Naive thymus-derived CD4-positive, alpha-beta T cell (primary cell): ENCODE measurements at places on chromosomes 7 and 10. TPM values are rescaled to one million over a fixed set of nuclear protein-coding genes. Genes with fewer than 3 reads are reported as not detected.

GRCh38 chr7:77393261-77393660 is 22.9 kb downstream of the GSAP start:
- H3K4me3 ChIP-seq: no peak overlapping the region
- H3K36me3 ChIP-seq: no peaks in the 10 kb centered on the region
- H3K4me1 ChIP-seq: no peaks in the 10 kb centered on the region
- H3K27me3 ChIP-seq: no peaks in the 10 kb centered on the region

CFAP70 gene
- total RNA-seq: 4.6 TPM

DNA sequence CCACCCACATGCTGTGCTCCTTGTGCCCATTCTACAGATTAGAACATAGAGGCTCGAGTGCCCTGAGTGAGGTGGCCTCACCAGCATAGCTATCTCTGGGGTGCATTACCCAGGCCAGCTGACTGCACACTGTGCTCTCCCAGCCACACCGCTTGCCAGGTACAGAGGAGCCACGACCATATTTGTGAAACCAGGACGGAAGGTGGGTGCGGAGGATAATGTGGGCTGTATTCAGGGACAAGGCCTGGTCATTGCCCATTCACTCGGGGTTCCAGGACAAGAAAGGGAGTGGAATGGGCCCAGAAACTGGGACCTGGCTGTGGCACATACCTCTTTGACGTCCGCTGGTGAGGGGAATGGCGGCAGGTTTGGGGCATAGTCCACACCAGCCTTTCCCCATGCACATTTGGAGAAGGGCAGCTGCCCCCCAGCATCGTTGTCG is 236.0 kb downstream of the TNS3 start:
- no peaks in the 10 kb centered on the region for H3K4me1 ChIP-seq
- no peak overlapping the region for H3K4me3 ChIP-seq
- no peak for DNase-seq
- H3K27me3 ChIP-seq: no peaks in the 10 kb centered on the region
- no peak overlapping the region for H3K27ac ChIP-seq
- no peaks in the 10 kb centered on the region for H3K36me3 ChIP-seq

GRCh38 chr7:17402628-17403278 is 104.3 kb downstream of the AHR start:
- peaks cover 5% of the 10 kb centered on the region for H3K4me1 ChIP-seq
- no peaks in the 10 kb centered on the region for H3K36me3 ChIP-seq
- no peak for DNase-seq
- peak overlapping the region; percentile 22 for H3K4me3 ChIP-seq
- no peak overlapping the region for H3K27ac ChIP-seq

BTBD16 gene
- total RNA-seq: not detected in 2 replicates

FAM25C gene
- total RNA-seq: not detected

TAC1 gene
- total RNA-seq: not detected

TMEM72 gene
- not detected for total RNA-seq

TBX20 gene
- total RNA-seq: 0.59 TPM in 1 of 2 replicates, not detected in the other

ANXA8L1 gene
- total RNA-seq: 0.13 and 0.29 TPM in 2 replicates

DNA sequence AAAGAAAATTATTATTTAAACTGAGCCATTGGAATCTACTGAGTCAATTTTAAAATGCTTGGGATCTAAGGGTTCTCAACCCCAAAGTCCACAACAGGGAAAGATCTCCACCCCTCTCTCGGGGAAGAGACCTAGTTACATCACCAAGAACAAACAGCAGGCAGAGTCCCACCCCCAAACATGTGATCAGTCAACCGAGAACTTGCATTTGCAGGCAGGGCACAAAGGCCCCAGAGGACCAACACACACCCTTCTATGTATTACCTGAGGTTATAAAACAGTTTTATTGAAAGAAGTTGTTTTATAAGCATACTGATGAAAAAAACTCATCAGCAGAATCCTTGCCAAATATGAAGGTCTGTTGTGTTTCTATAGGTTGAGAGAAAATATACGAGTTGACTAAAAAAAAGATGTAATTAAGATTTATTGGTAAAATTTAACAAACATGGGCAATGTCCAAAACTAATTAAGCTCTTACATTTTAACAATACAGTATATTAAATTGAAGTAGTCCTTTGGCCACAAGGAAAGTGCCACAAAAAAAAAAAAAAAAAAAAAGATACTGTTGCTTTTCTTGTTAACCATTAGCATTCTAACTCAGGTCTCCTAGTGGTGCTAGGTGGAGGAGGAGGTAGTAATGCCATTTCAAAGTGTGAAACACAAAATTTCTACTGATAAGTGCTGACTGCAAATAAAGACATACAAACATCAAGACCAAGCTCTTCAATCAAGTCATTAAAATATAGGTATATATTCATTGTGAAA is 975 bp upstream of the USP54 start:
- no peaks in the 10 kb centered on the region for H3K36me3 ChIP-seq
- no peaks in the 10 kb centered on the region for H3K4me1 ChIP-seq
- DNase-seq: peak; percentile 18
- H3K4me3 ChIP-seq: no peak overlapping the region
- H3K27me3 ChIP-seq: no peaks in the 10 kb centered on the region
- peak overlapping the region; percentile 31 for H3K27ac ChIP-seq

MYOZ1 gene
- total RNA-seq: not detected

FAM25A gene
- not detected for total RNA-seq

DNA sequence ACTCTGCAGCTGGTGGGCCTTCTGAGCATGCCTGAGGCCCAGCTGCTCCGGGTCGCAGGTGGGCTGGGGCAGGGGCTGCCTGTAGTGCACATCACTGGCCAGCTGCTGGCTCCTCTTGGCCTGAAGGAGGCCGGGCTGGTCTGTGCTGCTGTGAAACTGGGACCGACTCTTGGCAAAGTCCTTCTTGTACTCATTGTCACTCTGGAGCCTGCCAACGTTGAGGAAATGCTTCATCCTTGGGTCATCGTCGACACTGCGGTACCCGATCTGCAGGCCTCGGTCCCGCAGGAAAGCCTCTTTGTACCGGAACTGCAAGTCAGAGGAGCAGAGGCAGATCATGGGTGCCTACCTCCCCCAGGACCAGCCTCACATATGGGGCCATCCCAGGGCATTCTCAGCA is 37.7 kb downstream of the HABP2 start:
- H3K4me3 ChIP-seq: no peak overlapping the region
- no peak for DNase-seq

DNA sequence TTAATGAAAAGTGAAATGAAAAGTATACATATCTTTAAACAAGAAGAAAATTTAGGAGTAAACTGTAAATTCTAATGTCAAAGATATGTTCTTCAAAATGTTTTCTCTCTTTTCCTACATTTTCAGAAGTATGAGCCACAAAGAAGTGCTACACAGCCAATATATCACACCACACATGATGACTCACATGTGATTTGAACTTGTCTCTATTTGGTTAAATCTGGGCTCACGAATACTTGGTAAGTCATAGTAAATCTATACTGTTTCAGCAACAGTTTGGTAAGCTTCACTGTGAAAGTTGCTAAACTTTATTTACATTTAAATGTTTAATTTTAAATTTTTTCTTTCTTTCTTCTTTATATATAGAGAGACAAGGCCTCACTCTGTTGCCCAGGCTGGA is 380.6 kb upstream of the IGFBP3 start:
- no peak overlapping the region for H3K27ac ChIP-seq
- no peaks in the 10 kb centered on the region for H3K27me3 ChIP-seq
- DNase-seq: no peak
- no peaks in the 10 kb centered on the region for H3K36me3 ChIP-seq
- no peak overlapping the region for H3K4me3 ChIP-seq
- no peaks in the 10 kb centered on the region for H3K4me1 ChIP-seq

DNA sequence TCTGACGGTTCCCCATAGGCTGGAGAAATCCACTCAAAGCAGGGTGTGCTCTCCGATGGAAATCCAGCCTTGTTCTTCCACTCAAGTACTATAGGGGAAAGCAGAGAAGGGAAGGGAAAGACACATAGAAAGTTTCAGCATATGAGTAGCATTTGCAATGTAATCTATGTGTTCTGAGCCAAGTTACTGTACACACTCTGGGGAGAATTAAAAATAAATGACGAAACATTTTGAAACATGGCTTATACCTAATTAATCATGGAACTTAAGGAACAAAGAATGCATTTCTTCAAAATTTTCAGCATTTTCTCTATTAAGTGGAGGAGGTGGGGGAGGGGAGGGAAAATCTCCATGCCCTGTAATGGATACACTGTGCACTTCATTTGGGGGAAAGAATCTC is 198.1 kb upstream of the HABP2 start:
- H3K4me1 ChIP-seq: no peaks in the 10 kb centered on the region
- H3K4me3 ChIP-seq: no peak overlapping the region
- H3K27me3 ChIP-seq: no peaks in the 10 kb centered on the region
- no peaks in the 10 kb centered on the region for H3K36me3 ChIP-seq
- H3K27ac ChIP-seq: no peak overlapping the region

GRCh38 chr7:21568762-21569161 is 25.9 kb downstream of the DNAH11 start:
- DNase-seq: no peak
- no peaks in the 10 kb centered on the region for H3K4me1 ChIP-seq
- no peaks in the 10 kb centered on the region for H3K36me3 ChIP-seq
- no peak overlapping the region for H3K4me3 ChIP-seq

DNA sequence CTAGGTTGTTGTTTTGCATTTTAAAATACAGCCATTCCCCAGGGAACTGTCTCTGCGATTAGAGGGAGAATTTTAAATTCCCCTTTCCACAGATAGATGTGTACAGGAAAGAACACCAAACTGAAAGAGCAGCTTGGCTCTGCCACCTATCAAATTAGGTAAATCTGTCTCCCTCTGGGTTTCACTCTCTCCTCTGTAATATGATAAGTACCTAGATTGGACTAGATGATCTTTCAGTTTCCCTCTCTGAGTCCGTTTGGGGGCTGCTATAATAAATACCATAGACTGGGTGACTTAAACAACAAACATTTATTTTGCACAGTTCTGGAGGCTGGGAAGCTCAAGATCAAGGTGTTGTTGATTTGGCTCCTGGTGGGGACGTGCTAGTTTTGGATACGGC is 186.0 kb downstream of the KIF20B start:
- no peak overlapping the region for H3K4me3 ChIP-seq
- no peaks in the 10 kb centered on the region for H3K4me1 ChIP-seq
- H3K27me3 ChIP-seq: no peaks in the 10 kb centered on the region
- H3K36me3 ChIP-seq: no peaks in the 10 kb centered on the region
